Skeletal muscle cell (primary cell): ENCODE measurements at places on chromosomes 3 and 15.

GRCh38 chr3:46378426-46378942, 7.7 kb downstream of the CCR5 start:
- no peak for DNase-seq

GRCh38 chr3:52330194-52330805, 14.2 kb downstream of the DNAH1 start:
- DNase-seq = no peak

DNA sequence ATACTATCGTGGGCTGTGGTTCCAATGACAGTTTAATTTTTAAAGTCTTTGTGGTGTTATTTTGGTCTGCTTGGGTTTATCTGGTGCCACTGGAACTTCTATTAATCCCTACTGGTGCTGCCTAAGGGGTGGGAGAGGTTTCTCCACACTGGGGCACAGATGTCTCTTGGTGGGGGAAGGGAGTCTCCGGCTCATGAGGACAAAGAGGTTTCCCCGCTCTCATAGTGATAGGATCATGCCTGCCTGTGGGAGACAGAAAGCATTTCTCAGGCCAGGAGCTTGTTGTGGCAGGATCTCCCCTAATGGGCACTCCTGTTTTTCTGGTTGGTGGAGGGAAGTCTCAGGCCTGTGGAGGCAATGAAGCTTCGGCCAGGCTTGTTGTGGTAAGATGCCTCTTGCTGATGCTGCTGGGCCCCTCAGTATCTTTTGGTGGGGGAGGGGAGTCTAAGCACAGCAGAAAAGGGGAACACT, 84.3 kb upstream of the THRB start:
- no peak for DNase-seq

DNA sequence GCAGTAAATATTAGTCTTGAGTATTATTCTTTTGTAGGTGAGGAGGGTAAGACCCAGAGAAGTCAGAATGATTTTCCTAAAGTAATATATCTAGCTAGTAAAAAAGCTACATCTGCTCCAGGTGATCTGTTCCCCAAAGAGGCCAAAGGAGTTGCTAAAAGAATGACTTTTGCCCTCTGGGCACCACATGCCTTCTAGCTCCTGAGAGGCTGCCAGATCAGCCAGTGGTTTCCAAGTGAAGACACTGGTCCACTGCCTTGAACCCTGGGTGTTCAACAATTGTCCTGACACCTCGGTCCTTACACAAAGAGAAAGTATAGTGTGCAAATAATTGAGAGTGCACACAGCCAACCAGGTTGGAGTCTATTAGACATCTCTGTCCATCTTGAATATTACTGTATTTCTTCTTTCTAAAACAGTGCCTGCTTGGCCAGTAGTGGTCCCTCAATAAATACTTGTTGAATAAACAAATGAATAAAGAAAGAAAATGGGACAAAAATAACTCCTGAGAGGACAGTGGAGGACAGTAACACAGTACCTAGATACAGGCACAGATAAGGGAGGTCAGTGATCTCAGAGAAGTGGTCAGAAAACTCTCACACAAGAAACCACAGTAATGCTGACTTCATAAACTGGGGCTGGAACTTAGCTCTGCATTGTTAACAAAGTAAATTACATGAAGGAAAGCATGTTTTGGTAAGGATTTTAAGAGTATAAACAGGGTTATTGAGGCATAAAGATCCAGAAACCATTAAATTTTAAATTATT, 56.6 kb upstream of the CSTA start:
- DNase-seq = no peak

DNA sequence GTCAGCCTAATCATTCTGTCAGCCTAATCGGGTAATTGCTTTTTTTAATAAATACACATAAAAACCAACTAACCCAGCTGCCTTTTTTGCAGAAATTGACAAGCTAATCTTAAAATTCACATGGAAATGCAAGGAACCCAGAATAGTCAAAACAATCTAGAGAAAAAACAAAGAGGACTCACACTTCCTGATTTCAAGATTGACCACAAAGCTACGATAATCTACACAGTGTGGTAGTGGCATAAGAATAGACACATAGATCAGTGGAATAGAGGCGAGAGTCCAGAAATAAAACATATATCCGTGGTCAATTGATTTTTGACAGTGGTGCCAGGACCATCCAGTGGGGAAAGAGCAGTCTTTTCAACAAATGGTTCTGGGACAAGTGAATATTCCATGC, 2.4 kb upstream of the C3orf20 start:
- DNase-seq = no peak
